ENCODE measurements at places on chromosomes 11 and 22. TPM values are rescaled to one million over a fixed set of nuclear protein-coding genes. Genes with fewer than 3 reads are reported as not detected.

The RASGRP2 gene
- total RNA-seq, result not detected

The SYCE3 gene
- total RNA-seq, result not detected

The PKDREJ gene
- not detected for total RNA-seq

The LMNTD2 gene
- total RNA-seq, result 0.08 TPM

The RPS13 gene
- total RNA-seq, result 1,773 TPM

The CST6 gene
- total RNA-seq, result not detected

The SELENOM gene
- total RNA-seq, result 11.0 TPM

The KREMEN1 gene
- total RNA-seq, result 0.92 TPM

The CFAP300 gene
- 0.57 TPM for total RNA-seq

The TPST2 gene
- 50.1 TPM for total RNA-seq

The SLC17A6 gene
- total RNA-seq, result not detected

The OR6T1 gene
- total RNA-seq, result not detected

The MYOD1 gene
- not detected for total RNA-seq

The TRIM22 gene
- 12.3 TPM for total RNA-seq

The BTG4 gene
- total RNA-seq, result not detected

The DRICH1 gene
- total RNA-seq, result not detected

The E2F8 gene
- total RNA-seq, result 2.7 TPM

The ZNF280B gene
- 1.7 TPM for total RNA-seq

The DSCAML1 gene
- not detected for total RNA-seq

The LRRC51 gene
- 10.8 TPM for total RNA-seq

The SNX32 gene
- total RNA-seq, result not detected

The FXYD2 gene
- total RNA-seq, result not detected

The FJX1 gene
- total RNA-seq, result 32.3 TPM

The TEX54 gene
- 0.66 TPM for total RNA-seq

The FAM180B gene
- not detected for total RNA-seq

Measured in HT1080 (cell line).